Thyroid gland (tissue), 4 donors: ENCODE measurements at places on chromosomes 2 and 18. TPM values are rescaled to one million over a fixed set of nuclear protein-coding genes. Genes with fewer than 3 reads are reported as not detected.

SMYD1 gene
- total RNA-seq: not detected

- no peak for DNase-seq
- H3K36me3 ChIP-seq: no peaks in the 10 kb centered on the region
- no peak overlapping the region for H3K27ac ChIP-seq
- H3K27me3 ChIP-seq: no peaks in the 10 kb centered on the region
- H3K4me1 ChIP-seq: no peaks in the 10 kb centered on the region
Measured at GRCh38 chr18:63090334-63090733, 229.2 kb downstream of the BCL2 start.

- H3K36me3 ChIP-seq: no peaks in the 10 kb centered on the region
- no peak for DNase-seq
- H3K4me1 ChIP-seq: no peaks in the 10 kb centered on the region
- no peak overlapping the region for H3K4me3 ChIP-seq
Measured at GRCh38 chr2:18647731-18648130, 58.4 kb upstream of the NT5C1B start.

DNA sequence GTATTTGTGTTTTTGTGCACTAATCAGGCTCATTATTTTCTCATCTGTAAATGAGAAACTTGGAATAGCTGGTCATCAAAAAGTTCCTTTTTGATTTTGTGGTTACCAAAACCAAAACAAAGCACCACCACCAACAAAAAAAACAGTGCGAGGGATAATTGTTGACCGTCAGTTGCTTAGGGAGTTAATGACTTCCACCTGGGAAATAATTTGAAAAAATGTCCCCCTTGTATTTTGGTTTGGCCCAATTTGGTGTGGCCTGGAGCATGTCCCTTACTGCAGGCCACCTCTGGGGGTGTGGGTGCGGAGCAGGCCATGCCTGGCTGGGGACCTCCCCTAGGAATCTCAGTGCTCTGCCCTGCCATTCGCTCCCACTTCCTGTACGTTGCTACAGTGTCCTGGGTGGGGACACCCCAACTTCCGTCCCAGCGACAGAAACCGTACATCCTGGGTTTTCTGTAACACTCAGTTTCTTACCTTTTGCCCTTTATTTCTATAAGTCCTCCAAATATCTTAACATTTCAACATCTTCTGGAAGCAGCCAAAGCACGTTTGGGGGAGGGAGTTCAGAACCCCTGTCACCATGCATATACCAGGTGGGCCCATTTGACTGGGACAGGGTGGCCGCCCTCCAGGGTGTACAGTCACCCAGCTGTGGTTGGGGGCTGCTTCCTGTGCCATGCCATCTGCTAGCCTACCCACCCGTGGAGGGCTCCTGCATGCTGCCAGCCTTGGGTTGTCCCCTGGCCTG is 31.3 kb downstream of the NCK2 start:
- H3K27me3 ChIP-seq: no peaks in the 10 kb centered on the region
- no peaks in the 10 kb centered on the region for H3K36me3 ChIP-seq
- no peak for DNase-seq
- no peak overlapping the region for H3K27ac ChIP-seq
- peaks cover 98% of the 10 kb centered on the region for H3K4me1 ChIP-seq
- no peak overlapping the region for H3K4me3 ChIP-seq

GRCh38 chr2:72112401-72112800 is 35.3 kb downstream of the CYP26B1 start:
- no peaks in the 10 kb centered on the region for H3K36me3 ChIP-seq
- H3K27me3 ChIP-seq: no peaks in the 10 kb centered on the region
- H3K27ac ChIP-seq: no peak overlapping the region
- DNase-seq: no peak

DNA sequence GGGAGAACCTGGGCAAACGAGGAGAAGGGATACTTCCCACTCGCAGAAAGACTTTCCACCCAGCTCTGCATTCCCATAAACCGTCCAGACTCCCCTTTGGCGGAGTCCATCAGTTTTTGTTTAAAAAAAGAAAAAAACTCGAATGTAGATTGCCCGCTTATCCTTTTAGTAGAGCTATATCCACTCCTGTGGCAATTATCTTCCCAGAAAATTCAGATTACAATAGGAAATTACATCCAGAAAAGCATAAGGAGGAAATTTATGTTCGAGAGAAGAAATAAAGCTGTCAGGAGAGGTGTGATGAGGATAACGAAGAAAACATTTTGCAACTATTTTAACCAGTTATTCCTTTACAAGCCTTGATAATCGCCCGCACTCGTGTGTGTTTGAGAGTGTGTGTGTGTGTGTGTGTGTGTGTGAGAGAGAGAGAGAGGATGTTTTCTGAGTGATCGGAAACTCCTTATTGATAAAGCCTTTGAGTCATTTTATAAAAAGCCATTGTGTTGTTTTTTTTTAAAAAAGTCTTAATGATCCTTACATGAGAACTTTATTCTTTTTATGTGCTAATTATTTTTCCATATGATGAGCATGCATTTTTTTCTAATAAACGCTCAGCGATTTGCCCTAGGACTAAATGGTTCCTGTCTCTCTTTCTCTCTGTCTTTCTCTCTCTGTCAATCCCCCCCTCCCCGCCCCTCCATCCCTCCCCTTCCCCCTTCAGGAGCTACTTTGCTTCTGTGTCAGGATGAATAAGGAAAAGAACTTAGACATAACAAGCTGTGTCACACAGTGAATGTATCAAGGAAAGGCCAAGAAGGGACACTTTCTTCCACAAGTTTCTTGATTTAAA is 1.1 kb upstream of the PPP3R1 start:
- peaks cover 17% of the 10 kb centered on the region for H3K4me1 ChIP-seq
- H3K4me3 ChIP-seq: peak overlapping the region; percentile 28
- peak overlapping the region; percentile 95 for H3K27ac ChIP-seq

ICOS gene
- total RNA-seq: 0.59 TPM

- no peak overlapping the region for H3K27ac ChIP-seq
- H3K27me3 ChIP-seq: no peaks in the 10 kb centered on the region
- H3K36me3 ChIP-seq: no peaks in the 10 kb centered on the region
- DNase-seq: no peak
Measured at GRCh38 chr2:99354070-99354469, 16.9 kb downstream of the EIF5B start.

CEP68 gene
- 33.6 TPM for total RNA-seq

DNA sequence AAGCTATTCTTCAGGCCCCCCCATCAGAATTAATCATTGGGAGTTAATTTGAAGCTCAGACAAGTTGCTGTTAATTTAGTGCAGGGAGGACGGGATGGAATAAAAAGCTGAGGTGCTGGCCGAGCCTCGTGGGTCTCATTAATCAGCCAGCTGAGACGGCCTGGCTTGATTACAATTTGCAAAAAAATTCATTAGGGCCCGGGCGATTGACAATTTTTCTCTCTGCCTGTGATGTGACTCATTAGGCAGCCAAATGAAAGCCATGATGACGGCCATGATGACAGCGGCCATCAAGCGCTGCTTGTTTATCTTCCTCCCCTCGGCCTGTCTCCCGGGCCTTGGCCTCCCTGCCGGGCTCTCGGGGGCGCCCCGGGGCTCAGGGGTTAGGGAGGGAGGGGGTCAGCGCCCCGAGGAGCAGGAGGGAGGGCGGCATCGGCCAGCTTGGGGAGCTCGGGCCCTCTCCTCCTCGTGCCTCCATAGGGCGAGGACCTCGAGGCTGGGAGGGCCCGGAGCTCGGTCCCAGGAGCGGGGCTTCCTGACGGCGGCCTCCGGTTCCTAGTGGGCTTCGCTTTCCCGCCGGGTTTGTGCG is 5.2 kb downstream of the GBX2 start:
- no peak overlapping the region for H3K27ac ChIP-seq
- peaks cover 26% of the 10 kb centered on the region for H3K4me1 ChIP-seq
- H3K36me3 ChIP-seq: no peaks in the 10 kb centered on the region
- no peak for DNase-seq
- H3K27me3 ChIP-seq: peaks cover 46% of the 10 kb centered on the region

GRCh38 chr2:165594935-165595255 is 125.4 kb downstream of the CSRNP3 start:
- H3K4me1 ChIP-seq: peaks cover 8% of the 10 kb centered on the region
- H3K36me3 ChIP-seq: no peaks in the 10 kb centered on the region
- H3K27ac ChIP-seq: peak overlapping the region; percentile 25
- no peaks in the 10 kb centered on the region for H3K27me3 ChIP-seq
- peak; percentile 71 for DNase-seq
- no peak overlapping the region for H3K4me3 ChIP-seq

DNA sequence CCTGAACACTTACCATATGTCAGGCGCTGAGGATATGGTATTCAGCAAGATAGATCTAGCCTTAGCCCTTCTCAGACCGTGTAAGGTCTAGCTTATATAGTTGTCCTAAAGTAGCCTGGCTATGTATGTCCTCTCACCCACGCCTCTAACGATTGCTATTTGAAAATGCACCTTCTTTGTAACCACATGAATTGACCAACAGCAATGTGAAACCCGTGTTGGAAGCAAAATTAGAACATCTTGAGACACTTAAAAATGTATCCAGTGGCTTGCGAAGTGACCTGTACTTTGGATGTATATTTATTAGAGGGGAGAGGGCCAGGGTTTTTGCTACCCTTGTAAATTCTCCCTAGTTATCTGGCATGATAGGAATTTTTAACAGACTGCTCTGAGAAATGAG is 860.0 kb upstream of the ZEB2 start:
- H3K4me3 ChIP-seq: no peak overlapping the region
- no peak for DNase-seq
- H3K27me3 ChIP-seq: no peaks in the 10 kb centered on the region
- H3K36me3 ChIP-seq: no peaks in the 10 kb centered on the region
- no peaks in the 10 kb centered on the region for H3K4me1 ChIP-seq
- H3K27ac ChIP-seq: no peak overlapping the region

SLC4A5 gene
- total RNA-seq: 18.3 TPM

GRCh38 chr18:79410171-79410641 is 14.5 kb downstream of the NFATC1 start:
- no peak overlapping the region for H3K27ac ChIP-seq
- H3K36me3 ChIP-seq: no peaks in the 10 kb centered on the region
- H3K4me1 ChIP-seq: peaks cover 10% of the 10 kb centered on the region

- no peak overlapping the region for H3K4me3 ChIP-seq
- peak overlapping the region; percentile 12 for H3K27ac ChIP-seq
- H3K4me1 ChIP-seq: peaks cover 18% of the 10 kb centered on the region
- DNase-seq: peak; percentile 39
- H3K27me3 ChIP-seq: no peaks in the 10 kb centered on the region
Measured at GRCh38 chr2:219474285-219475060, 24.2 kb upstream of the GMPPA start.

TMEM17 gene
- 2.1 TPM for total RNA-seq

GRCh38 chr2:178275600-178275999 is 81.3 kb downstream of the OSBPL6 start:
- DNase-seq: no peak
- H3K4me1 ChIP-seq: no peaks in the 10 kb centered on the region
- no peaks in the 10 kb centered on the region for H3K27me3 ChIP-seq
- H3K27ac ChIP-seq: no peak overlapping the region
- no peak overlapping the region for H3K4me3 ChIP-seq
- H3K36me3 ChIP-seq: no peaks in the 10 kb centered on the region

DNA sequence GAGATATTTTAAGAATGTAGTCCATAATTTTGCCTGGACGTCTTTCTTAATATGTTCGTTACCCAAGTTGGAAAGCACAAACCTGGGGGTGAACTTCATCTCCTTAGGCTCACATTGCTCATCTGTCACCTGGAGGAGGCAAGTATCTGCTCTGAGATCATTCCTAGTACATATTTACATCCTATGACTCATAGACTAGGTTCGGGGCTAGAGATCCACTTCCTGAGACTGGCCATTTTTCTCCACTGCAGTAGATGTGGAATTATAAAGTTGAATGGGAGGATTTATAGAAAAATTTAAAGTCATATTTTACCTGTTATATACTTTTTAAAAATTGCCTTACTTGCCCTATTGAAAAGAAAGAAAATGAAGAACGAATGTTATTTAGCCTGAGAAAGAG is 77.5 kb upstream of the PROKR1 start:
- no peak overlapping the region for H3K27ac ChIP-seq
- H3K4me1 ChIP-seq: no peaks in the 10 kb centered on the region
- no peak for DNase-seq
- no peaks in the 10 kb centered on the region for H3K36me3 ChIP-seq
- no peak overlapping the region for H3K4me3 ChIP-seq

DNA sequence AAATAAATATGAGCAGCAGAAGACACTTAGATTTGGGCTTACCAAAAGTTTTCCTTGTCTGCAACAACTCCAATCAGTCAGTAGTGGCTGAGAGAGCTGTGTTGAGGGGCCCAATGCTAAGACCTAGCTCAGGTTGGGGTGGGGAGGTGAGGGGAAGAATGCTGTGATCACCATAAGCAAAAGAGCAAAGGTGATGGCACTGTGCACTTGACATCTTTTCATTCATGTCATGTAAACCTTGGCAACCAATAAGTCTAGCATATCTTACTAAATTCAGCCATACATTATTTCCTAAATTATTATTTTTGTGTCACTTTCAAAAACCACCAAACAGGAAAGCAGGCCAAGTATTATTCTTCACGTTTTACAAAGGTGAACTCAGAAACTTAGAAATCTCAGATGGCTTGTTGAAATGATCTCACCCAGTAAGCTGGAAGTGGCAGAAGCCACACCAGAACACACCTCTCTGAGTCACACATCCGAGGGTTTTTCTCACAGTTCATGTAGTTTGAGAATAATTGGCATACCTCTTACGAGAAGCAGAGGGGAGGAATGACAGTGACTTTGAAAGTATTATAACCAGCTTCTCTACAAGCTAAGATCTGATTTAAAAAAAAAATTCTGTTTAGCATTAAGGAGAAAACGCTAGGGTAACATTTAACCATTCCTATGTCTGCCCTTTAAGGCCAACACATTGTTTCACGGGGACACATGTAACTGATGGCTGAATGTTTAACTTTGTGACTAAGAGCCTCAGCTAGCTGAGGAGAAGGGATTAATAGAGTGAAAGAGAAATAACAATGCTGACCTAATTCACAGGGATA is 43.3 kb upstream of the SETBP1 start:
- H3K4me1 ChIP-seq: peaks cover 32% of the 10 kb centered on the region
- H3K36me3 ChIP-seq: no peaks in the 10 kb centered on the region
- H3K27me3 ChIP-seq: no peaks in the 10 kb centered on the region
- peak; percentile 5 for DNase-seq
- peak overlapping the region; percentile 12 for H3K27ac ChIP-seq

ANKRD30B gene
- not detected for total RNA-seq

DNA sequence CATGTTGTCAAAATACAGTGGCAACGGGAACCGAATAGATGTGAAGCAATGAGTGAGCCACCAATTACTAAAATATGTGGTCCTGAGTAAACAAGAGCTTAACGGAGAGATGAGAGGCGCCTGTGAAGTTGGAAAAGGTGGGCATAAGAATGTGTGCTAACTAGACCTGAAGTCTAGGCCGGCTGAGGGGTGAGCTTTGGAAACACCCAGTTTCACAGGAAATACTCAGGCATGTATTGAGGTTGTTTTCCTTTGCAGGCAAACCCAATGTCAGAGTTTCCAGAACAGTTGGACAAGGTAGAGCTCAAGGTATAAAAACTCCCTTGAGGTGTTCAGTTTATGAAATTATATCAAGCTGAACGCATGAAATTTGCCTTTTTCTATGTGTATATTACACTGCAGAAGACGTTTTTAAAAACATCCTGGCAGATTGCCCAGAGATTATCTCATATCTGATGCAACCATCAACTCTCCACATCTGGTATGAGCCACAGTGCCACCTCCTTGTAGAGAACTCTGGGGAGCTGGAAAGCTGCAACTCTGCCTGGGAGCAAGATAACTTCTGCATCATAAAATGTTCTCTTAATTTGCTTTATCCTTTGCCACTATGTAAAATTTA is 3.9 kb upstream of the WDSUB1 start:
- peaks cover 2% of the 10 kb centered on the region for H3K4me1 ChIP-seq
- no peak for DNase-seq
- H3K27ac ChIP-seq: no peak overlapping the region
- H3K27me3 ChIP-seq: no peaks in the 10 kb centered on the region
- no peak overlapping the region for H3K4me3 ChIP-seq

TUBA3E gene
- not detected for total RNA-seq

CBLN2 gene
- total RNA-seq: not detected

FSHR gene
- not detected for total RNA-seq

- H3K36me3 ChIP-seq: peaks cover 16% of the 10 kb centered on the region
- no peak for DNase-seq
- peaks cover 22% of the 10 kb centered on the region for H3K4me1 ChIP-seq
Measured at GRCh38 chr18:9563331-9563730, 51.0 kb downstream of the PPP4R1 start.
